ENCODE measurements at places on chromosomes 7 and 10.

- DNase-seq = no peak
Measured at GRCh38 chr10:100504096-100504495, 15.6 kb downstream of the SEC31B start.

DNA sequence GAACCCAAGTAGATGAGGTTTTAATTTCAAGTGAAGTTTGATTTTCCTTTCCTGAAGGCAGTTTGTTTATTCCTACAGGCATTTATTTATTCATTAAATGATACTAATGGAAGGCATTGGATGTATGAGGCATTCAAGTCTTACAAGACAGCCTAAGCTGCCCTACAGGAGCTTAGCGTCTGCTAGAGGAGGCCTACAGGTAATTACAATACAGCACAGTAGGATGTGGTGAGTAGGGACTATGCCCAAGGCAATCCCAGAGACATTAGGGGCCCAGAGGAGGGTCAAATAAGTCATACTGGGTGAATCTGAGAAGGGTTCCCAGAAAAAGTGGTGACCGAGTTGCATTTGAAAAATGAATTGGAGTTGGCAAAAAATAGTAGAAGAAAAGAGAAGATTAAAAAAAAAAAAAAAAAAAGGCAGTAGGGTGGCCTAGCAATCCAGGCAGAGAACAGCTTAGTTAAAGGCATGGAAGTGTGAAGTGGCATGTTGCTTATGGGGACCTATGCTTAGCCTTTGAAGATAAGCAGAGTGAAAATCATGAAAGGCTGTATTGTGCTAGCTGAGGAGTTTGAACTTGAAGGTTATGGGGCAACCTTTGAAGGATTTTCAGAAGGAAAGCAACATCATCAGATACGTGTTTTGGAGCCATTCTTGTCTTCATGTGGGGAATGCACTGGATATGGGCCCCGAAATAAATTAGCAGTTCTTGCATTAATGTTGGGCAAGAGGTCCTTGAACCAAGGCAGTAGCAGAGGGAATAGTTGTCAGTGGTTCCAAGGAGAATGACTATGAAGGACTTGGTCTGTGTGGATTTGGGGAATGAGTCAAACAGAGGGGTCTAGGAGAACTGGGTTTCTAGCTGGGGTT, 65.5 kb downstream of the SNX10 start:
- DNase-seq = no peak

GRCh38 chr10:93437946-93438612, 44.1 kb downstream of the MYOF start:
- DNase-seq = peak; percentile 69

- DNase-seq = no peak
Measured at GRCh38 chr7:78218876-78219275, 420.3 kb downstream of the PHTF2 start.

- DNase-seq = no peak
Measured at GRCh38 chr7:2022021-2022409, 210.7 kb downstream of the MAD1L1 start.

GRCh38 chr7:16046041-16046440, 359.6 kb upstream of the MEOX2 start:
- DNase-seq = peak; percentile 51

DNA sequence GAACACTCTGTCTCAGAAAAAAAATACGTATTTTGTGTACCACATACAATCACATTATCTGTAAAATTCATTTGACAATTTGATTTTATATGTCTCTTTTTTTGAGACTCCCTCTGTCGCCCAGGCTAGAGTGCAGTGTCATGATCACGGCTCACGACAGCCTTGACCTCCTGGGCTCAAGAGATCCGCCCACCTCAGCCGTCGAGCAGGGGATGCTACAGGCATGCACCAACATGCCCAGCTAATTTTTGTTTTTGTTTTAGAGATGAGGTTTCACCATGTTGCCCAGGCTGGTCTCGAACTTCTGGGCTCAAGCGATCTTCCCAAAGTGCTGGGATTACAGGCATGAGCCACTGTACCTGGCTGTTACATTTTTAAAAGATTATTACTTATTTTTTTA, 11.6 kb upstream of the BAZ1B start:
- no peak for DNase-seq

DNA sequence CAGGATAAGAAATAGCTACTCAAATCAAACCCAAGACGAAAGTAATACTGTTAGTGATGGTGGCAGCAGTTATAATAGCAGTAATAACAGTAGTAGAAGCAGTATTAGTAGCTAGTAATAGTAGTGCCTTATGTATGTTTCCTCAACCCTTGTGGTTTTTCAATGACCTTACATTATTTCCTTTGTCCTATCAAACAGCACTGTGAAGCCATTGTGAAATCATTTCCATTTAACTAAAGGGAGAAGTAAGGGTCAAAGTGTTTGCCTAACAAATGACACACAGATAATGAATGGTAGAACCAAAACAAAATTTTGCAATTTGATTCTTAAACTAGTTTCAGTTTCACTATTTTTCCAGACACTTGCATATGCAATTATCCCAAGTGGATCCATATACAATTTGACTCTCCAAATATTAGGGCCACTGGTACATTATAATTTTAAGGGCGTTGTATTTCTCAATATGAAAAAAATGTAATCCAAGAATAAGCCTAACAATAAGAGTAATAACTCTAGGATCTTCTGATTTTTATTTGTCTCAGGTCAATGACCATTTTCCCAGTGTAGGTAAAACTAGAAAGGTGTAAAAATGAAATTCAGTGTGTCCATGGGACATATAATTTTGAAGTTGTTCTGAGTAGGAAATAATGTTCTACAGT, 33.7 kb upstream of the TMEM26 start:
- peak; percentile 76 for DNase-seq

- DNase-seq = peak; percentile 83
Measured at GRCh38 chr10:24360282-24361127, 151.6 kb downstream of the KIAA1217 start.

GRCh38 chr10:116241642-116242410, 31.2 kb downstream of the GFRA1 start:
- no peak for DNase-seq

- DNase-seq = no peak
Measured at GRCh38 chr7:110590415-110590814, 500.5 kb upstream of the LRRN3 start.

DNA sequence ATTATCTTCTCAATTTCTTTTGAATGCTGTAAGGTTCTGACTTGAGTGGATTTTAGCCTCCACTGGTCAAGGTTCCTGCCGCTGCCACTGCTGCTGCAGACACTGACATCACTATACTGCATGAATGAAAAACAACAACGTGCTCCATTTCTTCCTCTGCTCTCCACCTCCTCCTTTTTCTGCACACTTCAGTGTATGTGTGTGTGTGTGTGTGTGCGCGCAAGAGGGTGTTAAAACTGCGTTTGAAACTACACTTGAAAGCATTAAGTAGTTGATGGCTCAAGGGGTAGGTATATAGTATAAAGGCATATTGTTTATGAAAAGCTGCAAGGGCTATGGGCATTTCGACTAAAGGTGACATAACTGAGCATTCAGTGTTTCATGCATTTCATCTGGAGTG, 3.5 kb downstream of the GLCCI1 start:
- no peak for DNase-seq

- DNase-seq = peak; percentile 4
Measured at GRCh38 chr7:124777268-124777667, 11.7 kb upstream of the GPR37 start.

DNA sequence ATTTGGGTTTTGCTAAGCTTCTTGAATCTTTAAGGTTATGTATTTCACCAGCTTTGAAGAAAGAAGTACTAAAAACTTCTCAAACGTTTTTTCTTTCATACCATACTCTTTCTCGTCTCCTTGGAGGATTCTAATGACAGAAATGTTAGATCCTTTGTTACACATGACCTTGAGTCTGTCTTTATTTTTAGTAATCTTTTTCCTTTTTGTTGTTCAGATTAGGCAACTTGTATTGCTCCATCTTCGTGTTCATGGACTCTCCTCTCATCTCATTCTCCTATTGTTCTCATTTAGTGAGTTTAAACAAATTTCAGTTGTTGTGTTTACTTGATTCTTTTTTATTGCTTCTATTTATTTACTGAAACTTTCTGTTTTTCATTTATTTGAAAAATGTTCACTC, 73.7 kb downstream of the WDFY4 start:
- DNase-seq = no peak

GRCh38 chr7:98234429-98235147, 17.4 kb downstream of the TECPR1 start:
- DNase-seq = peak; percentile 25

- DNase-seq = no peak
Measured at GRCh38 chr7:52140851-52141250, 824.2 kb upstream of the COBL start.

DNA sequence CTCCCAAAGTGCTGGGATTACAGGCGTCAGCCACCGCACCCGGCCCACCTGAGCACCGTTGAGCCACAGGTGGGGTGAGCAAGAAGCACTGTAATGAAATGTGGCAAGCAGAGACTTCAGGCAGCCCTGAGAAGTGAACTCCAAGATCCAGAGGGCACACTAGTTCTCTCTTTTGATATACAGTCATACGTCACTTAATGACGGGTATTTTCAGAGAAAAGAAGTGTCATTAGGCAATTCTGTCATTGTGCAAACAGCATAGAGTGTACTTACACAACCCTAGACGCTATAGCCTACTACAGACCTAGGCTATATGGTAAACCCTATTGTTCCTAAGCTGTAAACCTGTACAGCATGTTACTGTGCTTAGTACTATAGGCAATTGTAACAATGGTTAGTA, 7.9 kb downstream of the PANK1 start:
- no peak for DNase-seq

- DNase-seq = no peak
Measured at GRCh38 chr7:77497079-77497478, 40.0 kb upstream of the PTPN12 start.

DNA sequence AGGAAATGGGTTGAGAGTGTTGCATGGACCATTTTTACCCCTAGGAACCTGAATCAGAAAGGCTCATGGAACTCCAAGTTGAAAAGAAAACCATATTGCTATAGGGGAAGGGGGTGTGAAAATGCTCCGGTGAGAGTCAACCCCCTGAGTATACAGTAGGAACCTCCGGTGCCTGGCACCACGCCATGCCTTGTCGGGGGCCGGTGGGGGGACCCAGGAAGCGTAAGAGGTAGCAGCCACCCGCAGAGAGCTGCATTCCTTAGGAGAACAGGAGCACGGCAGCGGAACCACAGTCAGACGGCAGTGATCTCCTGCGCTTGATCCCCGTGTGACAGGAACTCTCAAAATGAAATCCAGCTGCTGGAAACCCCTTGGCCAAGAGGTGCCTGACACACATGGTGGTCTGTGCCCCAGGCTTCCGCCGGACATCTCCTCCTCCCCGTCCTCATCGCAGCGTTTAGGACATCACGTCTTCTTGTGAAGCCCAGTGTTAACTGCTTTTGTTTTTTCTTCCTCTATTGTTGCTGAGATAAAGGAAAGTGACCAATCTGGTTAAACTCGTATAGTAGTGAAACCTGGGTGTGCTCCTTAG, 186.8 kb downstream of the CELF2 start:
- DNase-seq = no peak

GRCh38 chr7:149680331-149681025, 92.9 kb downstream of the ZNF467 start:
- peak; percentile 17 for DNase-seq

DNA sequence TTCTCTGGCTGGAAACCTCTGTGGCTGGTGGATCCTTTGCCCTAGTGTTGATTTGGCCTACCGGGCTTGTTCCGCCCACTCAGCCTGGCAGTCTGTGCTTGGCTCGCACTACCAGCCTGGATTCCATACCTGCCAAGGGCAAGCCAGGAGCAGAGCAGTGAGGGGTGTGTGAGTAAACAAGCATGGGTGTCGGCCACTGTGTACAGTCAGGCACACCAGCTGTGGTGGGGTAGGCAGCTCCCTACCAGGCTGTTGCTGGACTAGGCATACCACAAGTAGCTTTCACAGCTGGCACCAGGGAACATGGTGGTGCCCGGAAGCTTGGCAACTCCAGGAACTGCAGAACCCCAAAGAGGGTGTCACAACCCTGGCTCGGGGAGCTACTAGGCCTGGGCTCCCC, 942.9 kb upstream of the LRRN3 start:
- DNase-seq = no peak

DNA sequence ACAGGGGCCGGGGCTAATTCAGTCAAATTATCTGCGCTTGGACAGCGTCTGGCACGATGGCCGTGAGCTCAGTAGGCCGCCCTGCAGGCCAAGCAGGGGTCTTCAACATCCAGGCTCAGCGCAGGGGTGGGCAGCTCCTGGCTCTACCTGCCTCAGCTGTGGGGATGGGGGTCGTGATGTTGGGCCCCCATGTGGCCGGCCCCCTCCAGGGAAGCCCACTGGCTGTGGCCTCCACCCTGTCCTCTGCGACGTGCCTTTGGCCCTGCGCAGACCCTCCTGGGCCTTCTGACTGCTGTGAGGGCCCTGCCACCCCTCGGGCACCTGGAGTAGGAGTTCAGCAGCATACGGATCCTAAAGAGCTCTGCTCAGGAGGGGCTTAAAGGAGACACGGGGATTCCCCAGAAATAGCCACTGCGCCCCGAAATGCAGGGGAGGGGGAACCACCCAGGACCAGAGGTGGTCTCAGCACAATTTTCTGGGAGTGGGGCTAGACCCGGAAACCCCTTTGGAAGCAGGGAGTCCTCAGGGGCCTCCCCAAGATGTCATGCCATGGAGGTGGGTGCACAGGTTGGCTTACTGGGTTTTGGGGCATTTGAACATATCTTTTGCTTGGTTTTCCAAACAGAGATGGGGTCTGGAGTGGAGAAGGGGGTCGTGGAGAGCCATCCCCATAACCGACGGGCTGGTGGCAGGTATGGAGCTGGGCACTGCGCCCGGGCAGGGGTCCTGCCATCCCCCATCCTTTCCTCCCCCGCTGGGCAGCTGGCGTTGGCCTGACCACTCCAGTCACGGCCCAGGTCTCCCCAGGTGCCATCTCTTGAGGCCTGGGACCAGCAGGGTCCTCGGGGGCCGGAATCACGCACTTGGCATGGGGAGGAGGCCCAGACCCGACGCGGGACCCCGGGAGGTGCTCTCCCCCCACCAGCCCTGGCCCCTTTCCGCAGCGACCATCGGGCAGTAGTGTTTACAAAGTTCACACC, 4.0 kb upstream of the ADAP1 start:
- no peak for DNase-seq

GRCh38 chr7:157830331-157830730, 493.5 kb downstream of the DNAJB6 start:
- DNase-seq = no peak

DNA sequence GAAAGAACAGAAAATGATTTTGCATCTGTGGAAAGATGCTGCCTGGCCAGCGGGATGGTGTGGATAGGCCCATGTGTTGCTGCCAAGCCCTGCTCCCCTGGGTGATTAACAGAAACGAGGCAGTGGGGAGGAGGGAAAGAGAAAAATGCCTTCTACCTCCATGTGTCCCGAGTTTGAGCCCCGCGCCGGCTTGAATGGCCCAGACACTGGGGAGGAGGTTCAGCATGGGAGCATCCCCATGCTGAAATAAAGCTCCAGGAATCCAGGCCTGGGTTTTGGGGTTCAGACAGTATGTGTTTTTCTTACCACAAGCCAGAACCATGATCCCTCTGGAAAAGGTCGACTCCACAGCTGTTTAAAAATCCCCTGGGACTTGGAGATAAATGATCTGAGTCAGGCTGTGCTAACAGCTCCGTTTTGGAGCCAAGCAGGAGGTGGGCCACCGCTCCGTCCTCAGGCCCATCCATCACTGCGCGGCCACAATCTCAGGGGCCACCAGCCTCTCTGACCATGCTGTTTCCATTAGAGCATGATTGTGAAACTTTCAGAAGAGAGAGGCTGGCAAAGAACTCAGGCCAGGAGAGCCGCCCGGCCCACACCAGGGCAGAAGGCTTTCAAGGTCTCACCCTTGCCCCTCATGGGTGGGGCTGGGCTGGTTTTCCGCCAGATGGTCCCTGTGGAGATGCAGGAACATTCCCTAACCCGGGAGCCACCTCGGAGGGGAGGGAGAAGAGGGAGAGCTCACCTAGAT, 299.7 kb downstream of the ZEB1 start:
- DNase-seq = peak; percentile 78
